PC-9 (cell line): ENCODE measurements at places on chromosomes 4 and X. TPM values are rescaled to one million over a fixed set of nuclear protein-coding genes. Genes with fewer than 3 reads are reported as not detected.

FGF5 gene
- total RNA-seq: not detected in 2 replicates

DNA sequence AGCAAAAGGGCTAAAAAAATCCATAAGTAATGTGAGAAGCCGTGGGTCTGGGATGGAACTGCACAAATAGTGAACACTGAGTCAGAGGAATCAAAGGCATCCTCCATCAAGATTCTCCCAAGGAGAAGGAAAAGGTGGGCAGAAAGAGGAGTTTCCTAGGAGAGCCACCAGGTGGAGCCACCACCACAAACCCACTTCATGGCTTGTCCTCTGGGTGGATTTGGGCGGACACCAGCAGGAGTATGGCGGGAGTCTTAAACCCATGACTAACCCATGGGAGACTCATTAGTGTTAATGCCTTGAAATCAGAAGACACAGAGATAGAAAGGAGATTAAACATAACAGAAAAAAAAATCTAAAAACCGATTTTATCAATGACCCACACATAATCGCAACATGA is 147.7 kb downstream of the SH3KBP1 start:
- H3K4me3 ChIP-seq: no peak overlapping the region
- peaks cover 9% of the 10 kb centered on the region; the same call in 1 of the 2 replicates for H3K4me1 ChIP-seq
- H3K27me3 ChIP-seq: no peaks in the 10 kb centered on the region
- H3K36me3 ChIP-seq: no peaks in the 10 kb centered on the region
- DNase-seq: peak; percentile 61

GRCh38 chrX:551306-551705 is 79.3 kb upstream of the SHOX start:
- H3K4me1 ChIP-seq: no peaks in the 10 kb centered on the region
- H3K4me3 ChIP-seq: no peak overlapping the region
- DNase-seq: no peak
- no peak overlapping the region for H3K27ac ChIP-seq
- no peaks in the 10 kb centered on the region for H3K36me3 ChIP-seq

YY2 gene
- 2.0 and 2.1 TPM in 2 replicates for total RNA-seq

GRCh38 chr4:163966612-163967011 is 472.1 kb downstream of the TMA16 start:
- no peak overlapping the region for H3K27ac ChIP-seq
- H3K36me3 ChIP-seq: no peaks in the 10 kb centered on the region
- no peak for DNase-seq
- no peaks in the 10 kb centered on the region for H3K4me1 ChIP-seq

- H3K4me1 ChIP-seq: no peaks in the 10 kb centered on the region
- DNase-seq: no peak
- H3K36me3 ChIP-seq: no peaks in the 10 kb centered on the region
- H3K4me3 ChIP-seq: no peak overlapping the region
- 0 out of 2 replicates have a peak, but pooled peaks cover 5% of the 10 kb centered on the region for H3K27me3 ChIP-seq
Measured at GRCh38 chr4:10161840-10162239, 45.2 kb upstream of the WDR1 start.

- H3K27ac ChIP-seq: peak overlapping the region; percentile 44
- H3K36me3 ChIP-seq: no peaks in the 10 kb centered on the region
- H3K4me1 ChIP-seq: peaks cover 15% of the 10 kb centered on the region
- H3K27me3 ChIP-seq: no peaks in the 10 kb centered on the region
Measured at GRCh38 chr4:138308356-138308755, 66.2 kb upstream of the SLC7A11 start.

DGKK gene
- total RNA-seq: not detected in 2 replicates

TMPRSS11A gene
- total RNA-seq: not detected in 2 replicates

DNA sequence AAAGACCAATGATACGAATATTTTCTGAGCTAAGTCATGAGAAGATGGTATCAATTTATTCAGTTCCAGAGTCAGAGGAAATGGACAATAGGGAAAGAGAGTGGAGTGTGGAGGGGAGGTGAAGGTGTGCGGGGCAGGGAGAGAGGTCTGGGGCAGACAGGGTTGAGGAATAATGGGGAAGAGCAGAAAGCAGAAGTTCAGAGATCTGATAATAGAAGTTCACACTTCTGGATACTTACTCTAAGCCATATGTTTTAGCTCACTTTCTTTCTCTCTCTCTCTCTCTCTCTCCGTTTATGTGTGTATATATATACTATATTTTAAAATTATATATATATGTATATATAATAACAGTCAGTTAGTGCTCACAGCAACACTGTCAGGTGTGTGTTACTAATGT is 40.4 kb downstream of the FOXR2 start:
- no peaks in the 10 kb centered on the region for H3K4me1 ChIP-seq
- H3K4me3 ChIP-seq: no peak overlapping the region
- no peaks in the 10 kb centered on the region for H3K36me3 ChIP-seq

DNA sequence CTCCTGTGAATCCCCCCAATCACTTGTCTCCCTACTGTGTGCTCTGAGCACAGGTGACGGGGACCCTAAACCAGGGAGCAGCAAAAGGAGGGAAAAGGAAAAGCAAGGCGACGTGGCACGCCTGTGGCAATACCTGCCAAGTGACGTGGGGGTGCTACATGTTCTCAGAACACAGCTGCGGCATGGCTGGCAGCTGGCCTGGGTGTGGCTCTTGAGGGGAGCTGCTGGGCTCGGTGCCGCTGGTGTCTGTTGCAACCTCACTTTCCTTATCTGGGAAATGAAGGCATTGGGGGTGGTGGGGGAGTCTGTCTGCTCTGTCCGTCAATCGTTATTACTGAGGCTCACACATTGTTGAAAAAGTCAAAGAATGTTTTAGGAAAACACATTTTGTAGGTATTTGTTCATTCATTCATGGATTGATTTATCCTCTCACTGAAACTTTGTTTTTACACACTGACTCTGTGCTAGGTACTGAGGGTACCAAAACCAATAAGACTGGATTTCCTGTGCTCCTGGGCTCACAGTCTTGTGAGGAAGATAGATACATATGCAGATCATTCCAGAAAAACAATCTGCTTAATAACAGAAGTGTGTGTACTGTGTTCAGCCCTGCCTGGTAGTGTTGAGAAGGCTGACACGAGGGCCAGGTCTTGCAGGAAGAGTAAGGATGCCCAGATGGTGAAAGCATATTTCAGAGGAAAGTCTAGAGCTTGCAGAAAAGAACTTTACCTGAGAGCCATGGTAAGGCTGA is 217.6 kb downstream of the PTTG2 start:
- no peaks in the 10 kb centered on the region for H3K36me3 ChIP-seq
- H3K27me3 ChIP-seq: no peaks in the 10 kb centered on the region
- H3K27ac ChIP-seq: no peak overlapping the region
- peaks cover 43% of the 10 kb centered on the region for H3K4me1 ChIP-seq
- H3K4me3 ChIP-seq: no peak overlapping the region

DNA sequence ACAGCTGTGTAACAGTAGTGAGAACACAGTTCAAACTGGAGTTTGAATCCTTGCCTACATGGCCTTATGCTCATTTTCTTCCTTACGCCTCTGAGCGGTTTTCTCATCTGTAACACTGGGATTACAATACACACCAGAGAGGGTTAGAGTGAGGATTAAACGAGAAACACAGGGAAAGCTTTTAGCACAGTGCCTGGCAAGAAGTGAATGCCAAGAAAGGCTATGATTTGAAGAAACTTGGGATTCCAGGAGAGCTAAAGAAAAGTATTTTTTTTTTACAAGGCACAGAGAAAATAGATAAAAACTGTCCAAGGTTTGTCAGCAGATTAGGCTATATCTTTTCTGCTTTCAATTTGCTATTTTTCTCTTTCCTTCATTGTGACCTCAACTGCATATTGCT is 246.4 kb downstream of the FBXW7 start:
- DNase-seq: no peak
- no peaks in the 10 kb centered on the region for H3K27me3 ChIP-seq
- no peak overlapping the region for H3K27ac ChIP-seq
- H3K4me1 ChIP-seq: no peaks in the 10 kb centered on the region
- no peak overlapping the region for H3K4me3 ChIP-seq

TLR10 gene
- not detected in 2 replicates for total RNA-seq

GRCh38 chr4:165724786-165725185 is 148.3 kb upstream of the TLL1 start:
- H3K36me3 ChIP-seq: no peaks in the 10 kb centered on the region
- H3K27ac ChIP-seq: no peak overlapping the region
- DNase-seq: no peak
- H3K4me3 ChIP-seq: no peak overlapping the region
- no peaks in the 10 kb centered on the region; the same call in 1 of the 2 replicates for H3K4me1 ChIP-seq

KLHL13 gene
- total RNA-seq: not detected in 2 replicates

DNA sequence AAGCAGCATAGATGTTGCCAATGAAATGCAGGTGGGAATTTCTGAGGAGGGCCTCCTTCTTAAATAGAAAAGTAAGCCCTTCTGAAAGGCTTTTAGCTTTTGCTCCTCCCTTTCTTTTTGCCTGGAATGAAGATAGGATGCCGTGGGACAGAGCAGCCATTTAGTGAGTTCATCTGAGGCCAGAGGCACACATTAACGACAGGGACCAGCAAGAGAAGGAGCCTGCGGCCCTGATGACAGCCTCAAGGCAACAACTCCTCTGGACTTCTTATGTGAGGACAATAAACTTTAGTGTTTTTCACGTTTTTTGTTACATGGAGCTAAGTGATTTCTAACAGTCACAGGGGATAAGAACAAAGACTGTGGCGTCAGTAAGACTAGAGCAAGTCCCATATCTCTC is 1.1 kb upstream of the BDH2 start:
- H3K36me3 ChIP-seq: no peaks in the 10 kb centered on the region
- H3K4me1 ChIP-seq: no peaks in the 10 kb centered on the region
- H3K4me3 ChIP-seq: no peak overlapping the region
- H3K27me3 ChIP-seq: no peaks in the 10 kb centered on the region
- no peak overlapping the region for H3K27ac ChIP-seq
- DNase-seq: no peak

DNA sequence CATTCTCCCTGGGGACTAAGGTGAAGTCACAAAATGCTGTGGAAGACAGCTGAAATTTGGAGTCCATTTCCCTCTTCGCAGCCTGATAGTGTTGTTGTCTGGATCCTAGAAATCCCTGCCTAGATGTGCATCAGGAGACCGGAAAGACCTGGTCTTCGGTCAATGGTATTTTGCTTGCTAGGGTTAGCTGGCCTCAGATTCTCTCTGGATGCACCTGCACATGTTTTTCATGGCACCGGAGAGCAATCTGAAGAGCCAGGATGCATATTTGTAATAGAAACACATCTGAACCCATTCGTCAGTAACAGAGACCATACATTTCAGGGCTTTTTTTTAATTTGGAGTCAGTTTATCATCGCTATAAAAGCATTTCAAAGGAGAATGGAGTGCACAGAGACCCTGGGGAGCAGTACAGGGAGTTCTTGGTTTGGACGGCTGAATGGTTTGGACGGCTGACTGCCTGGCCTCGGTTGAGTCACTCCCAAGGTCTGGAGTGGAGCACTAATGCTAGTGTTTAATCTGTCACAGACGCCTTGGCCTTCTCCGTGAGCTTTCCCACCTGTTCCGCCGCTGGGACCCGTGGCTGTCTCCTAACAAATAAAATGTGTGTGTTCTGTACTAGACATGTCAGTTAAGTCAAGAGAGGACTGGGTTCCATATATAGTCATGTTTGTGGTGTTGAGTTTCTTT is 7.5 kb upstream of the PDLIM3 start:
- H3K4me3 ChIP-seq: no peak overlapping the region
- DNase-seq: no peak
- no peak overlapping the region for H3K27ac ChIP-seq
- no peaks in the 10 kb centered on the region for H3K27me3 ChIP-seq

DNA sequence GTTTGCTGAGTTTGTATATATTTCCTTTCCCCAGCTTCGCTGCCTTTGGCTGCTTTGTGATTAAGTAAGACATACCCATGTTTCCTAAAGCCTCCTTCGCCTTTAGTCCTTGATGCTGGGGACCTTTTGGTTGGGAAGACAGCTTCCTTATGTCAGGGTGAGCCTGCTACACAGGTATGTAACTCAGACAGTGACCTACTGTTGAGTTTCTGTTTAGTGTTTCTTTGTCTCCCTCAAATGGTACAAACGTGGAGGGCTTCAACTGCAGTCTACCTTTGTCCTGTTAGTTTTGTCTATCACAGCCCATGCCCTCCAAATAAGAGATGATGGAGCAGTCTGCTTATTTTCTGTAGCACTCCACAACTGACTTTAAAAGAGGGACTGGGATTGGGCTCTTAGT is 59.5 kb downstream of the TET2 start:
- DNase-seq: no peak
- no peak overlapping the region for H3K4me3 ChIP-seq
- peaks cover 15% of the 10 kb centered on the region for H3K4me1 ChIP-seq

DNA sequence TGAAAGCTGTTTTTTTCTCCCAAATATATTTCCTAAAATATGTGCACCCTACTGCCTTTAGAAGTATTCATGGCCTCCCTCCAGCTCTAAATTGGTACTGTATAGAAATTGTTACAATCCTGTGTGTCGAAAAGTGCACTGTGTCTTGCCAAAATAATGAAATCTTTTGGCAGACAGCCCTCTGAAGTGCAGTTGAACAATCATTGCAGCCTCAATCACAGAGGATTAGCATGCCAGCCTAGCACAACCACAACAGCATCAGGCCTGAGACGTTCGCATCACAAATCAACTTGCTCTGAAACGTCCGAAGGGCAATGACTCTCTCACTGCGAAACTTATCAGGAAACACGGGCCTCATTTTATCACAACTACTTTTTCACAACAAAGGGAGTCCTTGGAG is 99.0 kb downstream of the ANOS1 start:
- H3K36me3 ChIP-seq: no peaks in the 10 kb centered on the region
- H3K4me3 ChIP-seq: no peak overlapping the region
- peaks cover 14% of the 10 kb centered on the region for H3K4me1 ChIP-seq
- no peaks in the 10 kb centered on the region for H3K27me3 ChIP-seq
- H3K27ac ChIP-seq: no peak overlapping the region

RTL9 gene
- total RNA-seq: 0.79 TPM in 1 of 2 replicates, not detected in the other

PQBP1 gene
- 36.4 and 39.4 TPM in 2 replicates for total RNA-seq

KLB gene
- not detected in 2 replicates for total RNA-seq

DNA sequence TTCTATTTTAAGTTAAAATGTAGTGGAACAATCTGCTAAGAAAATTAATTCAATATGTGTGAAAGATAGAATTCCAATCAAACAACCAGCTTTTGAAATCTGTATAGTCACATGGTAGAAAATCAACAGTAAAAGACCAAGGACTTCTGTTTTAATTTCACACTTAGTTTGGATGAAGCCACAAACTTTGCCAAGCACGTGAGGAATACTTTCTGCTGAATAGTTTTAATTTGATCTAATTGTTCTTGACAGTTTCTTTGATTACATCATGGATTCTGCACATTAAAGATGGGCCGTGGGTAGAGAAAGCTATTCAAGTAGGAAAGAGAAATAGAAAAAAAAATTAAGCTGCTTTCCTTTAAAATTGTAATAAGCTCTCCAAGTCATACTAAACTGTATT is 137.9 kb upstream of the FAM241A start:
- DNase-seq: no peak
- no peak overlapping the region for H3K27ac ChIP-seq
- no peaks in the 10 kb centered on the region for H3K36me3 ChIP-seq

- H3K27ac ChIP-seq: no peak overlapping the region
- no peaks in the 10 kb centered on the region for H3K4me1 ChIP-seq
- no peaks in the 10 kb centered on the region for H3K36me3 ChIP-seq
- H3K27me3 ChIP-seq: no peaks in the 10 kb centered on the region
- no peak overlapping the region for H3K4me3 ChIP-seq
Measured at GRCh38 chrX:22634083-22634482, 361.4 kb downstream of the CBLL2 start.

TIGD4 gene
- 0.35 and 0.70 TPM in 2 replicates for total RNA-seq

- no peak for DNase-seq
- H3K4me3 ChIP-seq: no peak overlapping the region
- H3K27ac ChIP-seq: no peak overlapping the region
- H3K36me3 ChIP-seq: no peaks in the 10 kb centered on the region
- H3K4me1 ChIP-seq: peaks cover 12% of the 10 kb centered on the region
Measured at GRCh38 chr4:89134775-89135319, 23.5 kb downstream of the TIGD2 start.

FOXP3 gene
- total RNA-seq: not detected in 2 replicates

KLHL34 gene
- total RNA-seq: 0.18 TPM in 1 of 2 replicates, not detected in the other

CLTRN gene
- 1.1 and 2.7 TPM in 2 replicates for total RNA-seq

GRCh38 chrX:19566359-19567222 is 51.3 kb upstream of the MAP3K15 start:
- H3K36me3 ChIP-seq: no peaks in the 10 kb centered on the region
- H3K4me1 ChIP-seq: no peaks in the 10 kb centered on the region
- DNase-seq: no peak
- H3K4me3 ChIP-seq: no peak overlapping the region
